ENCODE measurements at places on chromosomes 1 and 21. TPM values are rescaled to one million over a fixed set of nuclear protein-coding genes. Genes with fewer than 3 reads are reported as not detected.

Gene TAL1
- 2.7 TPM for total RNA-seq

Gene DNAI4
- total RNA-seq: 9.6 TPM

Gene INKA2
- 2.7 TPM for total RNA-seq

Gene DLGAP3
- total RNA-seq: 5.9 TPM

Gene TFF2
- total RNA-seq: not detected

Gene SYT2
- 0.98 TPM for total RNA-seq

Gene EEIG2
- total RNA-seq: 45.7 TPM

Gene DCDC2B
- not detected for total RNA-seq

Gene CELA2B
- total RNA-seq: not detected

Gene MAP1LC3C
- 0.25 TPM for total RNA-seq

All from temporal lobe (tissue), 4 donors.